Fibroblast of skin of right quadriceps (primary cell): ENCODE measurements at places on chromosomes 5 and 9.
A peak's percentile ranks its signal among the peaks of the same experiment; 100 is the strongest.

GRCh38 chr9:136228107-136228875 lies 17.3 kb downstream of the QSOX2 start:
- DNase-seq, result peak; percentile 80

- peak; percentile 38 for DNase-seq
Observed at GRCh38 chr9:121298689-121299466, 30.9 kb downstream of the GSN start.

DNA sequence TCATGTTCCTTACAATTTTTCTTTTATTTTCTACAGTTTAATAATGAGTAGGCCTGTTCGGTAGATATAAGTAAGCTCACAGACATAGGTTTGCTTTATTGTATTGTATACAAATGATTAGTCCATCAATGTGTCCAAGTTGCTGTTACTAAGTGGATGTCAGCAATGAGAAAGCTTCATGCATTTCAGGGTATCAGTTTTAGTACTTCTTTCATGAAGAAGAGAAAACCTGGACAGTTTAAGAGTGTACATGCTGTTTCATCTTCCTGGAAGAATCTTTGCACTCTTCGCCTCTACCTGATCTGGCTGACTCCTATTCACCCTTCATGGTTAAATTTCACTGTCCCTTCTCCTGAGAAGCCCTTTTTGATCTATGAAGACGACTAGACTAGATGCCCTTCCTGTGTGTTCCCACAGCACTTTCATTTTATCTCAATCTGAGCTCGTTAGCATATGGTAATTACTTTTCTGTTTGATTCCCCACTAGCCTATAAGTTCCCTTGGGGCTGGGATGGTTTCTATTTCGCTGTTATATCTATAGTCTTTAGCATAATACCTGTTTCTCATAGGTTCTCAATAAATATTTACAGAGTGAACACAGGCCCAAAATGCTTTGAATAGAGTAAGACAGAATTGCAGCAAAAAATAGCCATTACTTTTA lies 70.7 kb downstream of the CETN3 start:
- no peak for DNase-seq

DNA sequence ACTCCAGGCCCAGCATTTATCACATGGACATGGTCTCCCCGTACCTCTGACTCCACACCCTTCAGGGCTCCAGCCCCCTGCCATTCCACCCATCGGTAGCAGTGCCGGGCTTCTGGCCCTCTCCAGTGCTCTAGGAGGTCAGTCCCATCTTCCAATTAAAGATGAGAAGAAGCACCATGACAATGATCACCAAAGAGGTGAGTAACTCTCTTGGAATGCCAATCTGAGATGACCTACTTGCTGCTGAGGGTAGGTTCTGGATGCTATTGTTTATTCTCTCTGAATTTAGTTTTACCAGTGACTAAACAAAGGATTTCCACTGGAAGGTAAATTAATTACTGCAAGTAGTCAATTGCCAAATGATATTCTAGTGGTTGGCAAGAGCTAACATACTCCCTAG lies 80.8 kb downstream of the TLE4 start:
- DNase-seq, result peak; percentile 41

GRCh38 chr5:172800088-172800551 lies 29.1 kb upstream of the DUSP1 start:
- peak; percentile 89 for DNase-seq

DNA sequence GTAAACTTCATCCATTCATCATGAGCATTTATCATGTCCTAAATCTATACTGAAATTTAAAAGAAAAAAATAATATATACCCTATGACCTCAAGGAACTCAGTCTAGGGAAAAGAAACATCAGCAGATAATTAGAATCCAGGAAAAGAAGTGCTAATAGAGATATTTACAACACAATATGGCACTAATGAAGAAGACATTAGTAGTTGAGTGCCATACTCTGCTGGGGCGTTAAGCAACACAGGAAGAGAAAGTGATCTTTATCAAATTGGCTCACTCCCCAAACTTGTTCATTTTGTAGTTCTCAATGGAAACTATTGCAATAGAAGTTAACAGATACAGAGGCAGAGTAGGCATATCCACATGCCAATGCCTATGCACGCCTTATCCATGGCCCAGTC lies 27.5 kb downstream of the GABRA6 start:
- no peak for DNase-seq

DNA sequence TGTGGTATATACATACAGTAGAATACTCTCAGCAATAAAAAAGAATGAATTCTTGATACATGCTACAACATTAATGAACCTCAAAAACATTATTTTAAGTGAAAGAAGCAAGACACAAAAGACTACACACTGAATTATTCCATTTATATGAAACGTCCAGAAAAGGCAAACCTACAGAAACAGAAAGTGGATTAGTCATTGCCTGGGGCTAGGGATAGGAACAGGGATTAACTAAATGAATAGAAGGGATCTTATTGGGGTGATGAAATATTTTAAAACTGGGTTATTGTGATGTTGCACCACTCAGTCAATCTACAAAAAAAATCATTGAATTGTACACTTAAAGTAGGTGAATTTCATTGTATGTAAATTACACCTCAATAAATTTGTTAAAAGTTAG lies 326.7 kb downstream of the PIK3R1 start:
- peak; percentile 27 for DNase-seq

GRCh38 chr5:378301-378891 lies 56.9 kb downstream of the AHRR start:
- DNase-seq, result peak; percentile 78

DNA sequence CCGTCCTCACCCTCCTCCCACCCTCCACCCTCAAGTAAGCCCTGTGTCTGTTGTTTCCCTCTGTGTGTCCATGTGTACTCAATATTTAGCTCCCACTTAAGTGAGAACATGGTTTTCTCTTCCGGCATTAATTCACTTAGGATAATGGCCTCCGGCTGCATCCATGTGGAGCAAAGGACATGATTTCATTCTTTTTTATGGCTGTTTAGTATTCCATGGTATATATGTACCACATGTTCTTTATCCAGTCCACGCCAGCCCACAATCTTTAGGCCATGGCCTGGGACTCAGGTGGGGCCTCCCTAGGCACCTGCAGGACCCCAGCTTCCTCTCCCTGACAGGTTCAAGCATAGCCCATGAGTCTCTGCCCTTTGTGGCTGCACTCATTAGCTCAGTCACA lies 22.9 kb downstream of the UNC5A start:
- no peak for DNase-seq

DNA sequence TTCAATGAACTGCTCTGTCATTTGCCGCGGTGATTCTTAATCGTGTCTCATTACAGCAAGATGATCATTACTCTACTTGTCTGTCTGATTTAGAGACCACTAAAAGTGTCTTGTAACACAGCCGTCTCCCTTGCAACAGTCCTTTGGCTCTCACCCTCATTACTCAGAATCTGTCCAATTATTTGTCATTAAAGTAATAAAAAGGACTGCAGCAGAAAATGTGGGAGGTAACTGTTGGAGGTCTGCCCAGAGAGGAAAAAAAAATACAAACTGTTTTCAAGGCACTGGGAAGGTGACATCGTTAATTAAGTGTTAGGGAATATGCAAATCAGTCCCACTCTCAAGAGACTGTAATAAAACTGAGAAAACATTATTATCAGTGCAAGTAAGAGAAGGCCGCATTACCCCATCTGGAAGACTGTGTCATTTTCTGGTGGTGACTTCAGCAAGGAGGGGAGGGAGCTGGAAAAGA lies 281.0 kb downstream of the RASEF start:
- DNase-seq, result peak; percentile 1

GRCh38 chr9:114771889-114772288 lies 34.0 kb downstream of the TNFSF15 start:
- DNase-seq, result peak; percentile 41

GRCh38 chr9:91945277-91946085 lies 4.5 kb downstream of the ROR2 start:
- DNase-seq, result peak; percentile 83

- no peak for DNase-seq
Observed at GRCh38 chr9:95561913-95562312, 45.1 kb upstream of the PTCH1 start.

- DNase-seq, result peak; percentile 36
Observed at GRCh38 chr9:134165357-134166315, 1.3 kb upstream of the RNU6ATAC start.

- peak; percentile 1 for DNase-seq
Observed at GRCh38 chr5:165906871-165907270, 2384.6 kb upstream of the WWC1 start.

- peak; percentile 64 for DNase-seq
Observed at GRCh38 chr9:84851935-84852585, 182.5 kb downstream of the NTRK2 start.

DNA sequence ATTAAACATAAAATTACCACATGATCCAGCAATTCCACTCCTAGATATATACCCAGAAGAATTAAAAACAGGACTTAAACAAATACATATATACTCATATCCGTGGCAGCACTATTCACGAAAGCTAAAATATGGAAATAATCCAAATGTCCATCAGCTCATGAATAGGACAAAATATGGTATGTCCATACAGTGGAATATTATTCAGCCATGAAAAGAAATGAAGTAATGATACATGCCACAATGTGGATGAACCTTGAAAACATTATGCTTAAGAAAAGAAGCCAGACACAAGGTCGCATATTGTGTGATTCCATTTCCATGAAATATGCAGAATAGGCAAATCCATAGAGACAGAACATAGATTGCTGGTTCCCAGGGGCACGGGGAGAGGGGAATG lies 24.8 kb upstream of the AFAP1L1 start:
- DNase-seq, result no peak

DNA sequence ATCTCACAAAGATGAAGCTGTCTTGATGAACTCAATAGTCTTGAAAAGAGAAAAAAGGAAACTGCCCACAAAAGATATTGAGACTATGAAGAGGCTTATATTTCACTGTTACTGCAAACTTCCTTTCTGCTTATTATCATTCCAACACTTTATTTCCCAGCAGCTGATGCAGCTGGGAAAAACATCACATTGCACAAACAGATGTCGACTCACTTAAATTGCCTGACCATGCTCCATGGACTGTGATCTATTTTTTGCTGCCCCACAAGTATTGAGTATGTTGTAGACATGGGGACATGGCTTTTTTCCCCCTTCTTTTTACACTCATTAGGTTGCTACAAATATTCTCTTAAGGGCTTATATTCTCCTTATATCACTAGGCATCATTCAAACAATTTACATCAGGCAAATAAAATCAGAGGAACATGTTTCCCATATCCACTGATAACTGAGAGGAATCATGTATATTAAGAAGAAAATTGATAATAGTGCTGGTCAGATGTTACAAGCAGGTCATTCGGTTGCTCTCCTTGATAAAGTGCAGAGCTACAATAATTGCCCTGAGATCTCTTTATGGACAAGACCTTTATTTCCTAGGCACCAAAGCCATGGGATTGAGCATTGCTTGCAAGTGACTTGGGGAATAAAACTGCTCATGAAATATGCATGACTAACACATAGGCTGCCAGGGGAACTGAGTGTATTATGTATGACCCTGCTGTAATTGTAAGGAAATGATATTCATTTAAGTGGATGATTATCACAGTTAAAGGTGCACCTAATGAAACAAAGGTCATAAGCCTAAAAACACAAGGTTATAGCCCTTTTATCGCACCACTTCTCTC lies 509.9 kb downstream of the ZNF608 start:
- DNase-seq, result peak; percentile 8

GRCh38 chr9:100933656-100934055 lies 94.9 kb upstream of the PLPPR1 start:
- DNase-seq, result peak; percentile 71

- no peak for DNase-seq
Observed at GRCh38 chr9:75233011-75233410, 144.7 kb downstream of the OSTF1 start.

- no peak for DNase-seq
Observed at GRCh38 chr5:91177639-91178038, 205.5 kb downstream of the ARRDC3 start.

DNA sequence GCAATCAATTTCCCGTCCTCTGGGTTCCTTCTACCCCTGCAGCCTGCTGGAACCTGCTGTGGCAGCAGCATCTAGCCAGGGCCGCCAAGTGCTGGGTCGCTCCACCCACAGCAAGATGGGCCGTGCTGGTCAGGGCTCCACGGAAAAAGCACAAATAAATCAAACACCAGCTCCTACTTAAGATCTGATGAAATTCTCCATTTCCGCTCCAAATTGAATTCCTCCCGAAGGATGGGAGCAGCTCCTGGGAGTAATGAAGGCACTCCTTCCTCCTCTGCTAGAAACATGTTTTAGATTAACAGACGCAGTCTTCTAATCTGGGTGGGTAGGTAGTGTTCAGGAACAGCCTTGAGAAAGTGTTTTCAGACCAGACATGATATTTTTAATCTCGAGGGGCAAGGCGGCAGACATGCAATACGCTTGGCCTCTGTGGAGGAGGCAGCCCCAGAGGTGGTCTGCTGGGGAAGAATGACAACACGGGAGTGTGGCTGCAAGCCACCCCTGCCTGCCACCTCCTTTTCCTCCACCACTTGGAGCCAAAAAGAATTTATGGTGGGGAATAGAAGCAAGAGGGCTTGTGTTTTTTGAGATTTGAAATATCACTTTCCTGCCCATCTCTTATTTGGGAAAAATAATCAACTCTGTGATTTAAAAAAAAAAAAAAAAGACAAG lies 194.1 kb downstream of the AOPEP start:
- DNase-seq, result peak; percentile 94

DNA sequence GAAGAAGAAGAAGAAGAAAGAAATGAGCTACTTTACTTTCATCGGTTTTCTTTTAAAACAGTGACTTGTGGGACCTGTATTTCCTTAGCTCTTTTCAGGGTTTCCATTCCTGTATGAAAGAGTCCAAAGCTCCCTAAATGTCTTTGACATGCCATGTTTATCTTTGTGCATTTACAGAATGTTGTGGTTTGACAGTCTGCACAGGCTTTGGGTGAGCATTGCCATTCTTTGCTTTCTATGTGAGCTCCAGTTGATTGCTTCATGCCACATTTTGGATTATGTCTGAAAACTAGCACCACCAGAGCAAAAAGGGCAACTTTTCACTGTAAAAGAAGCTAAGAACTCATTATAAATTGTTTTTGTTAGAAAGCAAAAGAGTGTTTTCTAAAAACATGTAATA lies 733.4 kb downstream of the TLE4 start:
- DNase-seq, result no peak

DNA sequence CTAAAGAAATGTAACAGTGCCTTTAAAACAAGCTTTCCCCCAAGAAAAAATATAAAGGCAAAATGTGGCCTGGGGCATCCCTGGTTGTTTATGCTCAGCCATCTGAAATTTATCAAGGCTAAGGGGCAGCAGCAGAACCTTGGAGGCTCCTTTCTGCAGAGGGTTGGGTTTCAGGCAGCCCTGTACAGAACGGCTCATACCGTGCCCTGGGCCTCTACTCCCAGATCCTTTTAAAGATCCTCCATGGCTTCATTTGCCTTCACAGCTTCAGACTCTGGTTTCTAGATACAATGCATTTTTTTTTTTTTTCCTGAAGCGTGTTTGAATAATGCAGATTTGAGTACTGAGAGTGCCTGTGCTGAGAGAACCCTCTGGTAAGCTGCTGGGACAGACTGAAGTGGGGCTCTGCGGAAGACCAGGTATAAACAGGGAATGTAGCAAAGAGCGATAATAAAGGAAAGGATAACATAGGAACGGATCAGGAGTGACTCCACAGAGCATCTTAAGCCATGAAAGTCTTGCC lies 172.7 kb downstream of the DIRAS2 start:
- DNase-seq, result no peak

- no peak for DNase-seq
Observed at GRCh38 chr5:80931411-80931810, 28.8 kb upstream of the RASGRF2 start.

- DNase-seq, result no peak
Observed at GRCh38 chr9:7778851-7779600, 20.6 kb downstream of the DMAC1 start.
